A549 treated with Hydrocortisone at 1 μM for 4 hours (cell line): ENCODE measurements at places on chromosomes 7 and 10. TPM values are rescaled to one million over a fixed set of nuclear protein-coding genes. Genes with fewer than 3 reads are reported as not detected.

BMPR1A gene
- 20.1 to 33.1 TPM (median 23.8 TPM) in 5 replicates for total RNA-seq

GFRA1 gene
- 7.7 to 10.4 TPM (median 10.3 TPM) in 5 replicates for total RNA-seq

TMEM229A gene
- total RNA-seq: not detected in 5 replicates

GPER1 gene
- 0.93 to 1.3 TPM (median 1.2 TPM) in 5 replicates for total RNA-seq

STEAP1 gene
- total RNA-seq: 14.6 to 17.1 TPM (median 16.1 TPM) in 5 replicates
